ENCODE measurements at places on chromosomes 11 and 22.

DNA sequence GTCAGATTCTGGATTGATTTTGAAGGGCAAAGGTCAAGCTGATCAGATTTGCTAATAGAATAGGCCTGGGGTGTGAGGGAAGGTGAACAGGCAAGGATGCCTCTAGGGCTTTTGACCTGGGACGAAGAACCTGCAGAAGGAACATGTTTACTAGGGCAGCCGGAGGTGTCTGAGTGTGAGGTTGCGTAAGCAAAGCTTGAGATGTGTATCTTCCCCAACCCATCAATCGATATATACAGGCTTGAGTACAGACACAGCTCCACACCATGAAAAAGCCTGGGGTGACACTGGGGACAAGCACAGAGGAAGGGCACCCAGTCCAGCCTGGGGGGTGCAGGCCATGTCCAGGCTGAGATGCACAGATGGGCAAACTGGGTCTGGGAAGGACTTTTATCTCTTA, 1.1 kb downstream of the LHFPL7 start:
- no peak for DNase-seq

DNA sequence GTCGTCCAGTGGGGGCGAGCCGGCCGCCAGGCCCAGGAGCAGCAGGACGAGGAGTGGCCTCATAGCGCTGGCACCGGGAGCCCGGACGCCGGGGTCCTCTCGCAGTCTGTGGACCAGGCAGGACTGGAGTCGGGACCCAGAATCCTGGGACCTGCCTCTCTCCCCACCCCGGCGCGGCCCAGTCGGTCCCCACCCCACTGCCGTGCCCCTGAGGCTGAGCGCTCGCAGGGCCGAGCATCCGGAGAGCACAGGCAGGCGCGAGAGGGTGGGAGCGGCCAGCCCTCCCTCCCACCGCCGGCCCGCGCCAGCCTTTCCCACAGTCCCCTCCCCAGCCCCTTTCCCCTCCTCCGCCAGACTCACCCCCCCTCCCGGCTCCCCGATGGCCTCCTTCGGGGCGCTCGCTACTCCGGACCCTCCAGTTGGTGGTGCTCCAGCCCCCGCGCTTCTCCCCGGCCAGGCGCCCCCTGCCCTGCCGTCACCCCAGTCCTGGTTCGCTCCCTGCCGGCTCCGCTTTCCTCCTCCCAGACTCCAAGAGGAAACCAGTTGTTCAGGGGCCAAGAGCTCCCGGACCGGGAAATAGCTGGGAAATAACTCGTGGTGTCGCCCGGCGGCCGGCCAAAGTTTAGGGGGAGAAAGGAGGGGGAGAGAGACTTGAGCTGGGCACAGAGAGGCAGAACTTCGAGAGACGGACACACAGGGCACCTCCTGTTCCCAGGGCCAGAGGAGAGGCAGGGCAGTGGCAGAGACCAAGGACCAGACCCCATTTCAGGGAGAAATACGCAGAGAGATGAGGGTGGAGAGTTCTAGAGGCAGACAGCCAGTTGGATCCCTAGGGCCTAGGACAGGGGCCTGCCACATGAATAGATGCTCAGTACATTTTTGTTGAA, at the start of gene C1QTNF5:
C1QTNF5 (minus strand) TSS at position 549 of the 887 bp plus-strand sequence; CDS start at position 63, 486 bp downstream.
- DNase-seq = no peak

- DNase-seq = no peak
Observed at GRCh38 chr11:27771516-27771915, 71.3 kb upstream of the BDNF start.

DNA sequence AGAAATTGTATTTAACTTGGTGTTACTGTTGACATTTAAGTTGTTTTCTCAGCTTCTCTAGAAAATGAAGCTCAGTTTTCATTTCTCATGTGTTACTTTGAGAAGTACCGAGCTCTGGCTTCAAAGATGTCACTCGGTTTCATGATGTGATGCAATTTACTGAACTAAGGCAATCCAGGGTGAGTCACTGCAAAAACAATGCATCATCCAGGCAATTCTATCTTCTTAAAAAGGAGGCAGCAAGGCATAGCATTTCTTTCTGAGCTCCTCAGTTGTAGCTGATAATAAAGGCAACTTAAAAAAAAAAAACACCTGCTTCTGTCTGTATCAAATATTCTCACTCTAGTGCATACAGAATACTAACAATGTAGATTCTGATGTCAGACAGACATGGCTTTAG, 91.1 kb upstream of the KCNA4 start:
- no peak for DNase-seq

GRCh38 chr11:125645871-125646270, 20.9 kb downstream of the CHEK1 start:
- no peak for DNase-seq

GRCh38 chr11:21072558-21072957, 403.2 kb downstream of the NELL1 start:
- DNase-seq = no peak

GRCh38 chr22:24153959-24154358, 27.3 kb upstream of the SUSD2 start:
- DNase-seq = no peak

DNA sequence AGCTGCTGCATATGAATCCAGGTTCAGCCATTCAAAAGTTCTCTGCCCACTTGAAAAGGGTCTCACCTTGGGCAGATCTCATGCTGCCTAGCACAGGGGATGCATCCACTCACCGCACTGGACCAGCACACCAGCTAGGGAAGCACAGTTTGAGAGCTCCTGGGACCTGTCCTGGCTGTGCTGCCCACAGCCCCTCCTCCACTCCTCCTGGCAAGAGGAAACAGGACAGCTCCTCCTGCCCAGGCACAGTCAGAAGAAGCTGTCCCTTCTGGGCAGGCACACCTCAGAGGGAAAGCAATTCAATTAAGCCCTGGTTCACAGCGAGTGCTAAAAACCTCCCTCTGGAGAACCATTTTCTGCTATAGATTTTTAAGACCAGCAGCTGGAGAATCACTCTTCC, 146.7 kb downstream of the ST3GAL4 start:
- no peak for DNase-seq

DNA sequence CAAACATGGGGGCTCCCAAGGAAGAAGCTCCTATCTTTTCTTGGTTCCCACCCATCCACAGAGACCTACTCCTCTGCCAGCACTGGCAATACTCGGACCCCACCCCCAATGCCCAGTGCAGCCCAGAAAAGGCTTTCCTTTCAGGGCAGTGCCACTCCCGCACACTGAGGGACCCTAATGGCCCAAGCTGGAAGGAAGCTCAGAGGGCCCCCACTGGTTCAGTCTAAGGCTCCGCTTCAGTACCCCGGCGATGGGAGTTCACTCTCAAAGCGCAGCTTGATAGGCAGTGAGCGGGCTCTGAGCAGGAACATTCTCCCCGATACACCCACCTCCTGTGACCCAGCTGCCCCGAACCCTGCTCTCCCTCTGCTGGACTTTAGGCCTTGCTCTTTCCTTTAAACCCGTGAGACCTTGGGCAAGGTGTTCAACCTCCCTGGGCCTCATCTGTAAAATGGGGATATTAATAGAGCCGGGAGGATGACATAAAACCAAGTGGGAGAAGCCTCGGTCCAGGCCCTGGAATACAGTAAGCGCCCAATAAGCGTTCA, 48.4 kb downstream of the CHRDL2 start:
- no peak for DNase-seq

DNA sequence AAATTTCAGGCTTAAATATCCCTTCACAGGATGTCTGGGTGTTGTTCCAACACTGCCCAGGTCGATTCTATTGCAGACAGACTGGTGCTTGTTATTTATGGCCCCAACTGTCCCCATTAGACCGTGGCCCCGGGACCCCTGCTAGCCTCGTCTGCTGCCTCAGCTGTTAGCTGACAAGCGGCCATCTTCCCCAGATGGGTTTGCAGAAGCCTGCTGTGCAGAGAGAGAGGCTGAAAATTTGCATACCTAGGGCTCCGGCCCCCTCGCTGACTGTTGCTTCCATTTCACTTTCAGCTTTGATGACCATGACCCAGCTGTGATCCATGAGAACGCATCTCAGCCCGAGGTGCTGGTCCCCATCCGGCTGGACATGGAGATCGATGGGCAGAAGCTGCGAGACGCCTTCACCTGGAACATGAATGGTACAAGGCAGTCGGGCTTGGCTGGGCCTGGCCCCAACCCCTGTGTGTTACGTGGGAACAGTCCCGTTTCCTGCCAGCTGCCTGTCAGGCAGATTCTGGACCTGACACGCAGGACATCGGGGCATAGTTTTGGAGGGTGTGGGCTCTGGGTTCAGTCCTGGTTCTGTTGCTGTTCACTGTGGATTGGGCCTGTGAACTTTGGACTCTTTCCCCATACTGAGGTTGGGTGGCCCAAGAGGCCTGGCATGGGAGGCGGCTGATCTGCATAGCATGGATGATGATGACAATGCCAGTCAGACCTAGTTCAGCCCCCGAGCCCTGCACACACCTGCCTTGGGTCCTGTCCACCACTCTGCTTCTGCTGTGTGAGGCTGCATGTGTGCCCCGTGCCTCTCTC, 16.4 kb downstream of the SMARCB1 start:
- no peak for DNase-seq

DNA sequence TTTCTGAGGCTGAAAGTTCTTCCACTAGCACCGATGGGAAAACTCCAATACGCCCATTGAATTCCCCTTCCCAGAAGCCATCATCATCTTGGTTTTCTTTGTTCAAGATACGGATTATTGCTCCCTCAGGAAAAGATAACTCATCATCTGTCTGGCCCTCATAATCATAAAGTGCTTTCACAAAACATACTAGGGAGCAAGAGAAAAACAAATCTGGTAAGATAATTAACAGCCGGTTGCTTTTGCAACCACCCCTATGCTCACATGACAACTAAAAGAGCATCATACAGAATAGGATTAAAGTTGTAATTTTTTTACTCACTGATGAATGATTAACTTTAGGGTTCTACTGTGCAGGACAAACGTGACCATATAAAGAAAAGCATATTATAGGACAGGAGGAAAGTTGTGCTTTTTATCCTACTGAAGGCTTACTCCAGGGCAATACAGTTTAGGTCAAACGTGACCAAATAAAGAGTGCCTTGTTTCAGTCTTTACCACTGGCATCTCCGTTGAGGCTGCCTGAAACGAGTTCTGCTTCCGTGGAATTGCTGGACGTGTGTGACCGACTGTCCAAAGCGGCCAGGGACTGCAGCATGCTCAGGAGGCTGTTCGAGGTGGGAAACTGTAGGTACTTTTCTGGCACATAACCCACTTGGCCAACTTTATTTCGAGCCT, 28.6 kb downstream of the ATG16L2 start:
- no peak for DNase-seq

DNA sequence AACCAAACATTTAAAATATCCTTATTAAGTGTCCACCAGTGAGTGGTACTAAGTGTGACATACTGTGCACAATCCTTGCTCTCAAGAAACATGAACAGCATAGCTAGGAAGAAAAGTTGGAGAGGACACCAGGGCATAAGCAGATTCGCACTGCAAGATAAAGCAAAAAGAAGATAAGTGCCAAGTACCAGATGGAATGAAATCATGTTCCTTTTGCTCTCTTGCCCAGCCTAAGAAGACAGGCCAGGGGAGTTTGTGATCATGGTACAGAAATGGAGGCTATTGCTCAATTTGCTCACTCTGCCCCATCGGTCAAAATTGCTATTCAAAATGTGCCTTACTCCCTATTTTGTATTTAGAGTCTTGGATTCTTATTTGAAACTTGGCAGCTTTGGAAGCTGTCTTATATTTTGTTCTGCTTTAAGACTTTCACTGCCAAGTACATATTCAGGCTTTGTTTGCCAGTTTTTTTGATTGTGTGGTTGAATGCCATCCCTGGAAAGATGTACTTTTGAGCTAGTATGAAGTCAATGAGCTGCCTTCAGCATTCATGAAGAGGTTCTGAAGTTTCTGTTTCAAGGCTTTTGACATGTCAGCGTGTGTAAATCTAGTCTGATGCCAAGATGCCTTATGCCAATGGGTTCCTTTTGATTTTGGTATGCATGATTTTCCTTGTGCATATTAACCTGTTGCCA, 90.3 kb downstream of the PAX6 start:
- no peak for DNase-seq

DNA sequence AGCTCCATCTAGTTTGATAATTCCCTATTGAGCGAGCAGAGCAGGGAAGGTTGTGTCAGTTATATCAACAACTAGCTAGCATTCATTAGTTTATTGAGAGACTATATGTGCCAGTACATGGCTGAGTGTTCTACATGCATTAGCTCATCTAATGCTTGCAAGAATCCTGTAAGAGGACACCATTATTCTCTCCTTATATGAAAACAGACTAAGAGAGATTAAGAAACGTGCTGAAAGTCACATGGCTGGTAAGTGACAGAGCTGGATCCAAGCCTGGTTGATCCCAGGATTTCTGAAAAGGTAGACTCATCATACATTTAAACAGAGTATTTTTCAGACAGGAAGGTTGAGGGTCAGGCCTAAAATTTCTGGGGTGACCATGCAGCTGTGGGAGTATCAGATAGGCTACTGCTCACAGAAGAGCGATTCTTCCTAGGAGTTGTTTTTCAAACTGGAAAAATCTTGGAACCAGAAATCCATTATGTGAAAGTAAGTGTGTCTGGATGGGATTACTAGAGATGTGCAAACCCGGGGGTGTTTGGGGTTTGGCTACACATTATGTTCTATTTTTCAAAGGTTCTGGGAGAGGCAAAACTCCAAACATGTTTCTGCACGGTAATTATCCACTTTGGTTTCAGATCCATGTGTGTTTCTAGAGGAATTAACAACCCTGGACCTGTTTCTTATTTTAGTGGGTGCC, 213.3 kb downstream of the FAM76B start:
- DNase-seq = no peak

DNA sequence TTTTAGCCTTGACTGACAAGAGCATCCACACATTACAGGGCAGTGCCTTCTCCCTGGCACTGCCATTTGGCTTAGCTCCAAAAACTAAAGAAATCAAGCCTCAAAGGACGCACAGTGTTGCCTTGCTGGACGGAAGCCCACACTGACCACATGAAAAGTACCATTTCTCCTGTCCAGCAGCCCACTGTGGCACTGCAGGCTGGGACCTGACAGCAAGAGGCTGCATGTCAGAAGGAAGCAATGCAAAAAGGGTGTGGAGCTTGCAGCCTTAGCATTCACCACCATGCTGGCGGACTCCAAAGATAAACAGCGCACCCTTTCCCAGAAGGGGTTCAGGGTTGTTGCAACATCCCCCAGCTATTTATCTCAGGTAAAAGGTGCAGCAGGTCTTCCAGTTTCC, 109.3 kb upstream of the BMAL1 start:
- DNase-seq = no peak

DNA sequence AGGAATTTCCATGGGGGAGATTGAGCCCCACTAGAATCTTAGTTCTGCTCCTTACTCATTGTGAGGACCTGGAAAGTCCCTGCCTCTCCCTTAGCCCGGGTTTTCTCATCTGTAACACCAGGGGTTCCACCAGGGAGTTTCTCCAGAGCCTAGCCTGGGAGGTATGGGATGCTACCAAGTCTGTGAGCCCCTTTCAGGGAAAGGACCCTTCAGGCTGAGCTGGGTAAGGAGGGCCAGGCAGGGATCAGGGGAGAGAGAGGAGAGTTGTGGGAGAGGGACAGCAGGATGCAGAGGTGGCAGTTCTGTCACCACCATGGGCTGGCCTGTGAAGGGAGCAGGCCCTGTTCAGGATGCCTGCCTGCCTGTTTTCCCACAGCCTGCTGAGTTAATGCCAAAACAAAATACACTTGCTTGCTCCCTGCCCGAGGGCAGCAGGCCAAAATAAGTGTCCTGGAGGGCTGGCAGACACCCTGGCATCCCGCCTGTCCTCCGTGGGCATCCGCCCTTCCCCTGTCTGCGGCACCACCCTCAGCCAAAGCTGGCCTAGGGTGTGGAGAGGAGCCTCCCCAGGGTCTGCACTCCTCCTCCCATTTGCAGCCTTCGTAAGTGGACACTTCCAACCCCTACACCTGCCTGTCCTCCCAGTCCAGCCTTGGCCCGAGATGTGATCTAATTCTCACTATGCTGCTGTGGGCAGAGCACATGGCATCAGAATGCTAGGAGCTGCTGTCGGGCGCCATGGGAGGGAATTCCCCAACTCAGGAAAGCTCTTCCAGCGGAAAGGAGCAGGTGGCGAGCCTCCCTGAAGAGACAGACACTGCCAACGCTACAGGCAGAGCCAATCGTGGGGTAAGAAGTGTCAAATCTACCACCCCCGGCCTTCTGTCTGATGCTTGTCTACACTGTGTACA, 5.9 kb upstream of the FCHSD2 start:
- no peak for DNase-seq

Measured in stimulated activated CD8-positive, alpha-beta memory T cell treated with anti-CD3 and anti-CD28 coated beads, Interleukin-4, amount 100 ng/mL, for 1 hour (primary cell).